ENCODE measurements at places on chromosomes 1 and 21. TPM values are rescaled to one million over a fixed set of nuclear protein-coding genes. Genes with fewer than 3 reads are reported as not detected.

The HEYL gene
- not detected for polyA plus RNA-seq

The MROH7 gene
- not detected for polyA plus RNA-seq

The SLFNL1 gene
- polyA plus RNA-seq: 0.32 TPM

The RSRP1 gene
- 70.1 TPM for polyA plus RNA-seq

The GJA9 gene
- not detected for polyA plus RNA-seq

The TDRKH gene
- 12.0 TPM for polyA plus RNA-seq

The PLEKHO1 gene
- 20.6 TPM for polyA plus RNA-seq

The IVL gene
- not detected for polyA plus RNA-seq

The IPO13 gene
- 10.3 TPM for polyA plus RNA-seq

The EXOC8 gene
- 1.6 TPM for polyA plus RNA-seq

The PTGFR gene
- polyA plus RNA-seq: not detected

The RUNX3 gene
- 93.2 TPM for polyA plus RNA-seq

The S100A16 gene
- polyA plus RNA-seq: not detected

The HS2ST1 gene
- 6.5 TPM for polyA plus RNA-seq

The SLAMF7 gene
- 316 TPM for polyA plus RNA-seq

The OTUD7B gene
- polyA plus RNA-seq: 0.24 TPM

The SLAMF1 gene
- 0.12 TPM for polyA plus RNA-seq

The CFHR4 gene
- polyA plus RNA-seq: not detected

The DAB1 gene
- polyA plus RNA-seq: not detected

The KANK4 gene
- polyA plus RNA-seq: not detected

The ACKR1 gene
- polyA plus RNA-seq: not detected

The ENAH gene
- polyA plus RNA-seq: 0.24 TPM

The TTC34 gene
- not detected for polyA plus RNA-seq

The ANKRD65 gene
- not detected for polyA plus RNA-seq

The THEMIS2 gene
- 93.2 TPM for polyA plus RNA-seq

The AMY1A gene
- polyA plus RNA-seq: not detected

The TTC22 gene
- polyA plus RNA-seq: 5.6 TPM

The PLA2G2F gene
- polyA plus RNA-seq: not detected

The MYOC gene
- not detected for polyA plus RNA-seq

The WDR77 gene
- polyA plus RNA-seq: 33.6 TPM

The ZNF692 gene
- polyA plus RNA-seq: 7.7 TPM

The FCAMR gene
- not detected for polyA plus RNA-seq

The GRHL3 gene
- polyA plus RNA-seq: not detected

The CD164L2 gene
- polyA plus RNA-seq: not detected

The TXLNA gene
- polyA plus RNA-seq: 18.5 TPM

The AK5 gene
- 18.8 TPM for polyA plus RNA-seq

The PDZK1 gene
- polyA plus RNA-seq: 1.5 TPM

The A3GALT2 gene
- polyA plus RNA-seq: not detected

The AZIN2 gene
- 1.8 TPM for polyA plus RNA-seq

The C1orf210 gene
- not detected for polyA plus RNA-seq

The IL20 gene
- polyA plus RNA-seq: not detected

The TFF2 gene
- not detected for polyA plus RNA-seq
